Activated T-helper 1 cell treated with Interleukin-2 at 50 U/mL for 16 hours (primary cell): ENCODE measurements at places on chromosomes 2 and 18.

DNA sequence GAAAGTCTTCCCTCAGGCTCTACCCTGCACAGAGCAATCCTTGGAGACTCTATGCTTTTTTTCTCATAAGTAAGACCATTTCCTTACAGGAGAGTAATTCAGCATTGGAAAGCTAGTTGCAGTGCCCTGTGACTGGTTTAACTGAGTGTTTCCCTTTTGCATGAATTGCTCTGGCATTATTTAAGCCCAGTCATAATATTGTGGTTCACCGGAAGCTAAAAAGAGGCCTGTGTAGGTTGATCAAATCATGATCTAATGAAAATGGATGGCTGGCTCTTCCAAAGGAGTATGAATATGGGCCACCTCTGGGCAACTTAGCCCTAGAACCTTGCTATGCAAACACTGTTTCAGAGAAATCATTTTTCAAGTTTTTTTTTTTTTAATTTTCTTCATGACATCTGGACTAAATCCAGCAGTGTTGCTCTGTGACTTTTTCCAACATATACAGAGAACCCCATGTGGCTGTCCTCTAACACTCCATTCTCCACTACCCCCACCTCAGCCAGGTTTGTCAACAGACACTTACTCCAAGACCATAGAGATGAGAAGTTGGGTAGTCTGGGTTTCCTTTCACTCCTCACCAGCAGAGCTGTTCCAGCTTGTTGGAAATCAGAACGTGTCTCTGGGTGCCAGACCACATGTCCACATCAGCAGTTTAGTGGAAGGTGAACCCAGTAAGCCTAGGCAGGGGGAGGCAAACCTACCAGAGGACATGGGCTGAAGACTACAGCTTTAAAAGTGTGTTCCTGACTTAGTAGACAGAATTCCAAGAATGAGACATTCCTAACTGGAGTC lies 175.2 kb upstream of the SLC14A2 start:
- DNase-seq, result no peak

DNA sequence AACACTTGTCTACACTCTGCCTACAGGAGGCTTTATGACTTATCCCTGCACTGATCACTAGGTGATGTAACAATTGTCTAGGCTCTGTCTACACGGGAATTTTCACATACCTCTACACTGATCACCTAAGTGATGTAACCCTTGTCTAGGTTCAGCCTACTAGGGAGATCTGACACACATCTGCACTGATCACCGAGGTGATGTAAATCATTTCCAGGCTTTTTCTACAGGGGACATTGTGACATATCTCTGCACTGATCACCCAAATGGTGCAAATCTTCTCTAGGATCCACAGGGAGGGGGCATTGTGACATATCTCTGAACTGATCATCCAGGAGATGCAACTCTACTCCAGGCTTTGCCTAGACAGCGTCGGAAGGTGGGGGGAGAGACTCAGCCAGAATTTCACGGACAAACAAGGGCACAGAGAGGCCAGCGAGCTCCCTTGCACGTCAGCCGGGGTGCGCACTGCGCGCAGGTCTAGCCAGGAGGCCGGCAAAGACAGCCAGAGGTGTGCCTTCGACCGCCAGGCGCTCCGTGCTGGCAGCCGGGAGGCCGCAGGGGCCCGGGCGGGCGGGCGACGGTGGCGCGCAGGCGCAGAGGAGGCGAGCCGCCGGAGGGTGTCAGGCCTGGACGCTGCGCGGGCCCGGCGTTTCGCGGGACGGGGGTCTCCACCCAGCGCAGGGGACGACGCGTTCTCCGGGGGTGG lies 46.9 kb upstream of the USP14 start:
- DNase-seq, result peak; percentile 67

DNA sequence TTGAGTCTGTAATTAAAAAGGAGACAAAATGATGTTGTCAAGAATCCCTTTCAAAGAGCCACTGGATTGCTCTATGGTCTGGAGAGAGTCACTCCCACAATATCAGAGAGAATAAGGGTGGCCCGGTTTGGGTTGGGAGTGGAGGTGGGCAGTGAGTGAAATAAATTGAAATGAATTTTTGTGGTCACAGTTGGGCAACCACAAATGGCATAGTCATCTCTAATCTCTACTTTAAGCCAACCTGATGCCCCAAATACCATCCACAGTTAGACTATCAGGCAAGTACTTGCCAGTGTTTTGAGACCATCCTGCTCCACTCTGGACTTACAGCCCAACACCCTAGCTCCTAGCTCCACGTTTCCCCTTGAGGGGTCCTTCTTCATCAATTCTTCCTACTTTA lies 559.7 kb downstream of the BCL11A start:
- no peak for DNase-seq

GRCh38 chr2:215615803-215616174 lies 179.9 kb upstream of the FN1 start:
- DNase-seq, result no peak

GRCh38 chr2:288758-289361 lies 969 bp upstream of the ALKAL2 start:
- DNase-seq, result no peak

DNA sequence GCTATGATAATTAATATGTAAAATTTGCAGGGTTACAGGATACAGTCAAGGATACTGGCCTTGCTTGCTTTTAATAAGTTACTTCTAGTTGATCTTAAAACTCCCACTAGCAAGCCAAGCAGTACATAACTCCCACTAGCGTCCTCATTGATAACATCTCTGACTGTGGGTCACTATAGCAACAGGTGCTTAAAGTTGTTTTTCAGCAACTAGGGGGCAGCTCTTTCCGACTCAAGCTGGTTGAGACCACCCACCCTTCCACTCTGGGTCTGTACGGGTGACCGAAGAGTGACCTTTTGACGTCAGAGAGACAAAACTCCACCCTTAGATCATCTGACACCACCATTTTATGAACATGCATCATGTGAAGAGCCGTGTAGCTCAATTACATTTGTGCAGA lies 208.6 kb downstream of the MYO1B start:
- DNase-seq, result no peak

- no peak for DNase-seq
Observed at GRCh38 chr2:102591491-102592045, 27.8 kb upstream of the SLC9A2 start.

DNA sequence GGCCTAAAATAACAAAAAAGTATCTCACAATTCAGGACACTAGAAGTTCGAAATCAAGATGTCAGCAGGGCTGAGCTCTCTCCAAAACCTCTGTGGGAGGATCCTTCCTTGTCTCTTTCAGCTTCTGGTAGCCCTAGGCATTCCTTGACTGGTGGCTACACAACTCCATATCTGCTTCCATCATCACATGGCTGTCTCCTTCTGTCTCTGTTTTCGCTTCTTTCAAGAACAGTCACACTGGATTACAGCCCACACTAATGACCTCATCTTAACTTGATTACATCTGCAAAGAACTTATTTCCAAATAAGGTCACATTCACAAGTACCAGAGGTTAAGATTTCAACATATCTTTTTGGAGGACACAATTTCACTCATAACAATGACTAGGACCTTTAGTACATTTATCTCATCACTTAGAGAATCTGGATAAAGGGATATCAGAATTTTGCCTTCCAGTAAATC lies 275.2 kb downstream of the IRS1 start:
- DNase-seq, result no peak

DNA sequence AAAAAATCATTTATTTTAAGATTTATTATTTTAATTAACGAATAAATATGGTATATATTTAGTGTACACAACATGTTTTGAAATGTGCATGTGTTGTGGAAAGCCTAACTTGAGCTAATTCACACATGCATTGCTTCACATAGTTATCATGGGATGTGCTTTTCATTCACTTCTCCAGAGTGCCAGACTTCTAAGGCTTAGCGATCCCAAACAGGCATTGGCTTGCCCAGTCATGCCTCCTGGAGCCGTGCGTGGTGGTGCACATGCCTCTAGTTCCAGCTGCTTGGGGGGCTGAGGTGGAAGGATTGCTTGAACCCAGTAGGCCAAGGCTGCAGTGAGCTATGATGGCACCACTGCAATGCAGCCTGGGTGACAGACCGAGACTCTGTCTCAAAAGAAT lies 40.5 kb downstream of the ARHGEF4 start:
- DNase-seq, result no peak

GRCh38 chr18:59200787-59201186 lies 19.2 kb upstream of the GRP start:
- DNase-seq, result no peak
